Cardiac septum (tissue), 1 donor: ENCODE measurements at places on chromosomes 11 and 22.

- DNase-seq, result no peak
Measured at GRCh38 chr11:23976426-23976825, 520.4 kb upstream of the LUZP2 start.

DNA sequence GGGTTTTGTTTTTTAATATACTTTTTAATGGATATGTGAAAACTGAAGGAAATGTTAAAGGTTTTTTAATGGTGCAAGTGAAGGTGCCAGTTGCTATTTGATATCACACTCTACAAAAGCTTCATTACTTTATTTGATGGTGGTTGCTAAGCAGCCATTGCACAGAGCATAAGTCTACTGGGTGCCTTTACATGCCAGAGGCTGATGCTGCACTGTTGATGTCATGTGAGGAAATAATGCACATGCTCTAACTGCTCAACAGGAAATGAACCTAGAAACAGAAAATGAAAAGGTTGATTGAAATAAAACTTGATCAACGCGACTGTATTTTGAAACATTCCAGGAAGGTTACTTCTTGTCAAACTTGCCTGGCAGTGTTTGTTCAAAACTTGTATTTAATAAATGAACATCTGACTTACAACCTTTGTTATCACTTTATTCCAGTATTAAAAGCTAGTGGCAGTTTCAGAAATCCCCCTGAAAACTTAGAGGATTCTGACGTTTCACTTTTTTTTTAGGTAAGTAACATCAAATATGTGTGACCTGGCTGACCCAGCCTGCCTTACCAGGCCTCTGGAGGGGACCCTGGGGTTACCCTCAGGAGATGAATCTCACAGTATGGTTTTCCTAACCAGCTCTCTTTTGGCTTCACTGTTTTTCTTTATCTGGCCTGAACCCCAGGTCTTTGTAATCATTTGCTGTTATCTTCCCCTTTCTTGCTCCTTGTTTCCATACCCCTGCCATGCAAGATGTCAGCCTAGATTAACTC lies 2.4 kb upstream of the ATP5MG start:
- no peak for DNase-seq

- DNase-seq, result no peak
Measured at GRCh38 chr22:22937894-22938480, 50.4 kb downstream of the IGLL5 start.

- DNase-seq, result no peak
Measured at GRCh38 chr22:28408709-28409108, 270.9 kb downstream of the TTC28 start.

DNA sequence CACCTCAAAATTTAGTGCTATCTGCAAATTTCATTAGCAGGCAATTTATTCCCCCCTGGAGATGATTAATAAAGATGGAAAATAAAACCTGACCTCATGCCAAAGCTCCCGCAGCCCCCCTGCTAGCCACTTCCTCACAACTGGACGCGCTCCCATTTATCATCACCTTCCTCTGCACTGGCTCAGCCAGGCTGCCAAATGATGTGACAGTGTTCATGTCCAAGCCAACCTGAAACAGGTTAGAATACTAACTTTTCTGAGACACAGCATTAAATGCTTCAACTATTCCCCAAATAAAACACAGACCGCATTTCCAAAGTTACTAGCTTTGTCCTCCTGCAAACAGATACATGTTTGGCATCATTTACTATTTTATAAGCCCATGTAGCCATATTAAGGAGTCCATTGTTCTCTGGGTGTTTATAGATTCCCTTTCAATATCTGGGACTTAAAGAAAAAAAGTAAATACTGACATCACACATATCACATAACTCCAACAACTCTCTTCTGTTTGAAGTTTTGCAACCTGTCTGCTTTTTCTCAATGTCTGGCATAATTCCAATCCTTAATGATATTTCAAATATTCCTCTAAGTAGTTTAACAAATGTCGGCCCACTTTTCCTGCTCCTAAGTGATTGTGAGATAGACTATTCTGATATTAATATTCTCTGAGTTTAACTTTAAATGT lies 829.7 kb upstream of the FAT3 start:
- DNase-seq, result no peak

- no peak for DNase-seq
Measured at GRCh38 chr22:25746012-25746373, 4.0 kb downstream of the MYO18B start.

DNA sequence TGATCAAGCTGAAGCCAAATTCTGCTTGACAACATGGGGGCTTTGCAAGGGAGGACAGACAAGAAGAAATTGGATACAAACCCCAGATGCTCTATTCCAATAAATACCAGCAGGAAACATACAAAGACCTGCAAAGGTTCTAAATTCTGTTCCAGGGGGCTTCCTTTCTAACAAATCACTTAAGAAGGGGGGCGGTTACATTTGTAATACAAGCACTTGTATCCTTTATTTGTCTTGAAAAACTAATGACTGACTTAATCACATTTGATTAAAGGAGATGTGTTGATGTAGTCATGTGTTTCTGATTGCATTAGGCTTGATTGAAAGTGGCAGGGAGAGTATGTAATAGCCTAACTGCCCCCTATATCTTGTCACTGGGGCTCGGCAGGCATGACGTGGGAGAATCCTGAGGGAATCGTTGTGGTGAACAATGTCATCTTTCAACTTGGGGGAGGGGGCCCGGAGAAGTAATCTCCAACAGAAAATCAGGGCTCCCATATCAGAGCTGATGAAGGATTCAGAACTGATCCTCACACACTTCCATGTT lies 361.7 kb downstream of the INSC start:
- no peak for DNase-seq

DNA sequence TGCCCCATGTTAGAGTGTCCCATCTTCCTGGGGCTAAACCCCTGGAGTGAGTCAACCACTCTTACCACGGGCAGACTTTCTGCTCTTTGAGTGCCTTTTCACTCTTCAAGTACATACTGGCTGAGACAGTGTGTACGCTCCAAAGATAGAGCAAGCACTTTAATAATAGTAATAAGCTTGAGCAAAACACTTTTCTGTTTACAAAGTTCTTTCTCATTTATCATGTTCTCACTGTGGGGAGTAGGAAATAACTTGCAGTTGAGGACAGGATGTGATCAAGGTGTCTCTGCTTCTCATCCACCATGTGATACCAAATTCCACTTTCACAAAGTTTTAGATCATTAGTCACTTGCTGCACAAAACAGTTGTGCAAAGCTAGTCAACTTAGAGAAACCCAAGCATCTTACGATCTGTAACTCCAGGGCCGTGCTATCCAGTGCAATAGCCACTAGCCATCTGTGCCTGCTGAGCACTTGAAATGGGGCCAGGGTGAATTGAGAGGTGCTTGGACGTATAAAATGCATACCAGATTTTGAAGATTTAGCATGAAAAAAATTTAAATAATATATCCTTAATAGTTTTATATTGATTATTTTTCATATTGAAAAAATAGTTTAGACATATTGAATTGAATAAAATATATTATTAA lies 135.3 kb downstream of the KIF18A start:
- no peak for DNase-seq

DNA sequence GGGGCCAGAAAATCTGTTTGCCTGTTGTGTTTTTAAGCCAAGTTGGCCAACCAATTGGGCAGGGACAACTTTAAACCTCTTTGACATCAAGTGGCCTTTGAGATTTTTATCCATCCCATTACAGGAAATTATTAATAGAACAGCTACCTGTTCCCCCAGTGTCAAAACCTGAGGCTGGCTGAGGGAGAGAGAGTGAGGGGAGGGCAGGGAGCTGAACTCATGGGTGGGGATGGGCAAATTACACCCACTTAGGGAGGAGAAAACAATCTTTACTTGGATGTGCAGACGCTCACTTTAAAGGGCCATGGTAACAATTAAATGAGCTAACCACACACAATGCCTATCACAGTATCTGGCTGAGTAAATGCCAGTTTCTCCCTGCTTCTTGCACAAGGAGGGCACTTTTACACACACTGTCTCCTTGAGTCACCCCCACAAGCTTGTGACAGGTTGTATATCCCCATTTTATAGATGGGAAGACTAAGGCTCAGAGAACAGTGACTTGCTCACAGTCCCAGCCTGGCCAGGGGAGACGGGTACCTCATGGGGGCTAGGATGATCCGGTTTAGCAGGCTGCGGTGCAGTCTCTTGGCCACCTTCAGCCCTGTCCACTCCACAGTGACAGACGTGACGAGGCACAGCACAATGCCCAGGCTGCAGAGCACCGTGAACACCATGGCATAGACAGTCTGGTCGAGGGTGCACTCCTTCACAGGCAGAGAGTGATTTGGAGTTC lies 17.8 kb upstream of the KCNJ11 start:
- DNase-seq, result no peak

- DNase-seq, result no peak
Measured at GRCh38 chr11:44505581-44506054, 59.8 kb upstream of the CD82 start.

- DNase-seq, result no peak
Measured at GRCh38 chr22:38798496-38798895, 4.6 kb upstream of the DNAL4 start.
